CD4-positive, alpha-beta memory T cell (primary cell): ENCODE measurements at places on chromosomes 12 and 14. TPM values are rescaled to one million over a fixed set of nuclear protein-coding genes. Genes with fewer than 3 reads are reported as not detected.

Gene OAS3
- total RNA-seq: 20.3 TPM

Gene ALDH2
- 3.1 TPM for total RNA-seq

Gene ISM2
- not detected for total RNA-seq

Gene CABP1
- total RNA-seq: not detected

Gene SLC5A8
- total RNA-seq: not detected

Gene CLEC14A
- total RNA-seq: not detected

Gene HOXC9
- not detected for total RNA-seq

Gene PIWIL1
- total RNA-seq: not detected

Gene REC8
- 27.7 TPM for total RNA-seq

Gene CCDC177
- not detected for total RNA-seq

Gene SPRYD3
- total RNA-seq: 54.3 TPM

Gene PIANP
- total RNA-seq: 1.3 TPM

Gene DNAJC22
- not detected for total RNA-seq

Gene SSTR1
- not detected for total RNA-seq

Gene FGFR1OP2
- total RNA-seq: 92.2 TPM

Gene DCN
- total RNA-seq: not detected

Gene LMNTD1
- not detected for total RNA-seq

Gene CD69
- total RNA-seq: 35.9 TPM

Gene CTSG
- total RNA-seq: not detected

Gene PDE3A
- total RNA-seq: not detected

Gene P2RX2
- total RNA-seq: not detected

Gene CACNA2D4
- 19.2 TPM for total RNA-seq

Gene POMT2
- 13.2 TPM for total RNA-seq

Gene MUCL1
- total RNA-seq: not detected

Gene KCTD10
- 29.2 TPM for total RNA-seq
